SHP77 (cell line): ENCODE measurements at places on chromosomes 2 and 18.

- no peak for DNase-seq
These were observed 97.2 kb upstream of the LPIN2 start for GRCh38 chr18:3110034-3110752.

DNA sequence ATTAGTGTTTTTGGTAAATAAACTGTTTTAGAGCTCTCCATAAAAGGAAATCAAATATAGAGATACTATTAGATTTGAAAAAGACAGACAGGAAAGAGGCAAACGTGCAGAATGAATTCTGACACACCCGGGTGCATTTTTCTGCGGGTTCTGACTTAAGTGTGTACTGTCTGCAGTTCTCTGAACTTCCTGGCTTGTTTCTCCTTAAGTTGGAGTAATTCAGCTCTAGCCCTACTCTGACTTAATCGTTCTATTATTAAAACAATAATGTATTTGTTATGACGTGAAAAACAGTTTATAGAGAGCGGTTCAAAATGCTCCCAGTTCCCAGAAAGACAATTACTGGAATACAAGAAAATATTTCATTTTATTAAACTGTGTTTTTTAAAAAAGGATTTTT is 305.9 kb downstream of the ARHGAP15 start:
- no peak for DNase-seq

- no peak for DNase-seq
These were observed 27.6 kb upstream of the GMCL1 start for GRCh38 chr2:69801745-69802290.

- no peak for DNase-seq
These were observed 99.1 kb downstream of the PTGR3 start for GRCh38 chr18:75109819-75110218.

DNA sequence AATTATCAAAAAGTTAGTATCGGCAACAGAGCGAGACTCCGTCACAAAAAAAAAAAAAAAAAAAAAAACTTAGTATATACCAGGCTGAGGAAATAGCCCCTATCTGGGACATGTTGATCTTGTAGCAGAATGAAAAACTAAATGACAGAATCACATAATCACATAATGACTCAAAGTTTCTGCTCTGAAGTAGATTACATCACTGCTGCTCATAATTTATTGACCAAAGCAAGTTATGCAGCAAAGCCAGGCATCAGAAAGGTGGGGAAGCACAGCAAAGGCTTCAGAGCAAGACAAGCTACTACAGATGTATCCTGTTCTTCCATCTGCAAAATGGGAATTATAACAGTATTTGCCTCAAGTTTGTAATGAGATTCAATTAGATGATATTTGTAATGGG is 68.1 kb downstream of the BOD1L2 start:
- no peak for DNase-seq

DNA sequence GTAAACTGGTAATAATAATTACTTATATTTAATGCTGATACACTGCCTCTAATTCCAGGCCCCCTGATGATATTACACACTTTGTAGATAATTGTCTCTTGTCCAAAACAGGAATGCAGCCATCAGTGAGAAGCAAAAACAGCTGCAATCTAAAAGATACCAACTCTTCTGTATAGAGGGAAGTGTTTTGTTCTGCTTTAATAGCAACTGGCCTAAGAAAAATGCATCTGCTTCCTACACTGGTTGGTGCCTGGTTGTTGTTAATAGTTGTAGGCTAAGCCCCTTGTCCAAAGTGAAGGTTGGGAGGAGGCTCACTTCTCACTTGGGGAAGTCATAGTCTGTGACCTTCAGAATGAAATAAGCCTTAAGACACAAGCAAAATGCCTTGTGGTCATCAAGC is 332.0 kb downstream of the ZNF521 start:
- DNase-seq = no peak

DNA sequence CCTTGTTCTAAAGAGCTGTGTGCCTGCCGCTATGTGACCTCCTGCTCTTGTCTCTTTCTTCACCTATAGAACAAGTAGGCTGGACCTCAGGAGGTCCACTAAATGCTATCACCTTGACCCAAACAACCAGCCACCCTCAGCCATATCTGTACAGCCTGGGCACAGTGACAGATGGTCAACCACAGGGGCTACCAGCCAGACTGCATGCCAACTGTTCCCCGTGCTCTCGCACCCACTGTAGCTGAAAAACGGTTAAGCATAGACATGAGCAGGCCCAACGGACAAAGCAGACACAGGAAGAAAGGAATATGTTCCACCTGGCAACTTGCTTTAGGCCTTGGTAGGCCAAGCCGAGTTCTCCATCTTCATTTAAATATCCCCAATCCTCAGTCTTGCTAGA is 43.2 kb upstream of the ACAA2 start:
- no peak for DNase-seq

- DNase-seq = peak; percentile 57
These were observed 277.4 kb upstream of the MC4R start for GRCh38 chr18:60649842-60650536.

DNA sequence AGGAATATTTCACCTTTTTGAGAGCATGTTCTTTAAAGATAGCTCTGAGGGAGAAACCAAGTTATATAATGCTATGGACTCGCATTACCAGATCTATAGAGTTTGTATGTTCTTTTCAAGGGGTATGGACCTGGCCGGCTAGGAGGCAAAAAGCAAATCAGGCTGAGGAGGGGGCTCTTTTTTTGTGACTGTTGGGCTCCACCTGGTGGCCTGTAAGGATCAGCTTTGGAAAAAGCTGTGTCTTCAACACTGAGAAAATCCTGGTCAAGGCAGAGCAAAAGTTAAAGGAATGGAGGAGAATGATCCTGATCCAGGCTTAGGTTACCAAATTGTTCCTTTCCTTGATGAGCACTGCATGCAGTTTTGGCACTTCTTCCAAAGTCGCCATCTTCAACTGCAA is 180.5 kb downstream of the DIS3L2 start:
- DNase-seq = no peak

DNA sequence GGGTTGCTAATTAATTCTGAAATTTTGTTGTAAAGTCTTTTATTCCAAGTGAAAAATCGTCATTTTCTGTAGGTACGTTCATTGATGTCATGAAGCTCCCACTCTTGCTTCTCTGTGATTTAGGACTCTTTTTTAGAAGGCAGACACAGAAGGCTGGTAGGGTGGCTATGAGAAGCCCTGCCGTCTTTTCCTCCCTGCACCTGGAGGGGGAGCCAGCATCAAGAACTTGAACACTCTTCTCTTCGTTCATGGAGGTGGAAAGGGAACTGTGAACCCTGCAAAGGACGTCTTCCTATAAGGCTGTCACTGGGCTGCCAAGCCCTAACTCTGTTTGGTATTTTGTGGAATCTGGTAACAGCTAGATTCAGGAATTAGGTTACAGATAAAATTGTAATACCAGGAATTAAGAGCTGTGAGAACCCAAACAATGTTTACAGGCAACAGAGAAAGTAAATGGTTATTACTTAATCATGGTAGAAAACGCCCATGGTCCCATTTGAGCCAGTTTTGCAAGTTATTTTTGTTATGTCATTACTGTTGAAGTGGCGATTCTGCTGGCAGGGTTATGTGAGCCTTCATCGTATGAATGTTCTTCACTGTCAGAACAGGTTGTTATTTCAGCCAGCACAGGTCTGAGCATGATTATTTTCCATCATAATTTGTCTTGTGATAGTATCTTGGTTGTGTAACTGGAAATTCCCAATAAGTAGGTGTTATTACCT is 112.2 kb downstream of the OSBPL6 start:
- DNase-seq = no peak

- DNase-seq = no peak
These were observed 7.9 kb upstream of the PRKD3 start for GRCh38 chr2:37332560-37332959.
